Activated CD4-positive, alpha-beta T cell treated with anti-CD3 and anti-CD28 coated beads, Interleukin-2, amount 50 U/mL, for 24 hours (primary cell): ENCODE measurements at places on chromosomes 7 and 10.

DNA sequence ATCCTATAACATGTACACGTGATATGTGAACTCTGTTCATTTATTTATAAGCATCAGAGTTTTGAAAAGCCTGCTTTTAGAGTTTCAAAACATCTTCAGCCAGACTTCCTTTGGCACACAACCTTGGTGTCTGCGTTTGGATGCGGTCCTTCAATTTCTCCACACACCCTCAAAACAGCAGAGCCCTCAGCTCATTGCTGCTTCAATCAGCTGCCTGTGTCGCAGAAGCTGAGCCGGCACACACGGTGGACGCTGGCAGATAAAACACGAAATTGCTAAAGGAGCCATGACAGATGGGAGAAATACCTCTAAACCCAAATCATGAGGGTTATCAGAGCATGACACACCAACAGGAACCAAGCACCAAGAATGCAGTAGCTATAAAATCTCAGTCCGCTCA lies 396.4 kb upstream of the AKR1E2 start:
- DNase-seq, result no peak

- no peak for DNase-seq
Measured at GRCh38 chr7:37068902-37069301, 344.6 kb upstream of the AOAH start.

- no peak for DNase-seq
Measured at GRCh38 chr7:88226886-88227516, 7.2 kb upstream of the SRI start.

GRCh38 chr7:130758429-130759056 lies 24.5 kb upstream of the KLF14 start:
- DNase-seq, result no peak

DNA sequence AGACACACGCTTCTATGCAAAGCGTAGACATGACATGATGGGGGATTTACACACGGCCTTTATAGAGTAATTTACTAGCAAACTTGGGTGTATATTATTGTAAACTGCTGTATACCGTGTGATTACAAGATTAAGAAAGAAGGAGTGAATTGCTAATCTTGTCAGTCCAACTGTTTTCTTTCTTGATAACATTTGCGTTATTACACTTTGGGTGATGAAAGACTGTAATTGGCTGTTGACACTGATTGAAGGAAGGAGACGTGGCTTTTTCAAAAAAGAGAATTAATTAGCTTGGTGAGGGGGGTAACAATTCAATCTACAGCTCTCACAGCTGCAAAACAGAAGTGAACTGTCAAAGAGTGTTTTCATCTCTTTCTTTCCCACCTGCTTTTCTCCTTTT lies 32.7 kb downstream of the SLC35B4 start:
- no peak for DNase-seq
